D721Med (cell line): ENCODE measurements at places on chromosomes 4 and X.

DNA sequence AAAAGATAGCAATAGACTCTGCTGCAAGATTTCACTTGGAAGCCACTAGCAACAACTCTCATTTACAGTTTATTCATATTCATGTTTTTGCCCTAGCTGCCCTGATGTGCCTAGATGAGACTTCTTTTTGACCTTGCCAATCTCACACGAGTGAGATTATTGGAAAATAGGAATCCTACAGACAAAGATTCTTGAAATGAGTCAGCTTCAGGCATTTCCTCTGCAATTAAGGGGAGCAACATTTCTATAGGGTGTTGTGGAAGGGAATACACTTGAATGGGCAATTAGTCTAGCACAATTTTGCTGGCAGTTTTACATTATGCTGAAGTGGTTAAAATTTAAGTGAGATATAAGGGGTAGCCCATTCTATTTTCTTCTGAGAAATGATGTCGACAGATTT, 217.0 kb upstream of the FAT4 start:
- no peak for DNase-seq

DNA sequence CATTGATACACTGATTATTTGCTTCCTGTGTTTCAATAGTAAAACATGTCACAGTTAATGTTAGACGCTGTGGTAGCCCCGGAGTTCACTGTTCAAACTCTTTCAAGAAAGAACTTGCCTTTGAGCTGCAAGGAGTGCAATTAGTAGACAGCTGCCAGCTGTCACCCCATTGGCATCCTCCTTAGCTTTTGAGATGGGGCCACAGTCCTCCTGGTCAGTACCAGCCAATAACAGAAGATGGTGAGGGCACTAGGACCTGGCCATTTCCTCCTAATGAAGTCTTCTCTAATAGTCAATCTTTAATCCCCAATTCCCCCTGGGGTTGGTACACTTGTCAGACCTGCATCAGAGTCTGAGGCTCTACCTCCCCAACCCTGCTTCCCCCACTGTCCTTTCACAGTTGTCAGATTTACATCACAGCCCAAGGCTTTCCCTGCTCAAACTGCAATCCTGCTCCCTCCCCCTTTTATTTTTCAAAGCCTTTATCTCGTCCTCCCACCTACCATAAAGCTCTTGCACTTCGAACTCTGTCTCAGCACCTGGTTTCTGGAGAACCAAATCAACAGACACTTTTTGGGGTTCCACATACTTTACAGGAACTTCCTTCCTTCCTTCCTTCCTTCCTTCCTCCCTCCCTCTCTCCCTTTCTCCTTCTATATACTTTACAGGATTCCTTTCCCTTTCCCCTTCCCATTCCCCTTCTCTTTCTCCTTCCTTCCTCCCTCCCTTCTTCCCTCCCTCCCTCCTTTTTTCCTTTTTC, 182.0 kb downstream of the RASL11B start:
- no peak for DNase-seq

GRCh38 chr4:153645183-153645582, 38.9 kb upstream of the TLR2 start:
- no peak for DNase-seq

DNA sequence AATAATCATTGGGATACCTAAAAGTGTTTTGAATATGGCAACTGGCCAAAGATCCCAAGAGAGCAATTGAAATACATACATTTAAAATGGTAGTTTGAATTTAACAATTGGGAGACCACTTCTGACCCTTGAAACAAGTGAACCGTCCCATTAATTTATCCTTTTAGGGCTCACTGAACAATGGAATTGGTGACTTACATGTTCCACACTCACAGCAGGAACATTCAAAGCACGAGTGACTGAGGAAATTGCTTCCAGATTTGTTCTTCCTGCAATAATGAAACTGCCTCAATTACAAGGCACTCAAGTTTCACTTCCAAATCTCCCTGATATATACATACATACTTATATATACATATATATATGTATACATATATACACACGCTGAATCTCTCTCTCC, 20.6 kb downstream of the SLC39A8 start:
- DNase-seq = no peak

GRCh38 chr4:139015948-139016471, 429 bp downstream of the NOCT start:
- no peak for DNase-seq

DNA sequence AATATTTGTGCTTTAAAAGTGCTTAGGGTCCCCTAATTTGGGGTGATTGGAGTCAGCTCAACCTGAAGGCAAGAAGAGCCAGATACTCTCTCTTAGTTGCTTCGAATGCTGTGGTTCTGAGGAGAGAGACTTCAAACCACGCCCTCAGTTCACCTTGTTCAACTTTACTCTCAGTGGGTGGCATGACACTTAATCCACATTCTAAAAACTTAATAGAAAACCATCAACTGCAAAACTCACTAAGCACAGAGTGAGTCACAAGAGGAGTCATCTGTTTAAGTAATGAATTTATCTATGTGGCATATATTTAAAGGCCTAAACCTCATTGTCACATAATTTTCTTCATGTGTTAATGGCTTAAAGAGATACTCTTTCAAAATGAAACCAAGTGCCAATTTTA, 99.5 kb upstream of the SLC4A4 start:
- no peak for DNase-seq

- DNase-seq = no peak
Measured at GRCh38 chr4:54767376-54767775, 109.6 kb downstream of the KIT start.
